ENCODE measurements at places on chromosomes 5 and 9.

GRCh38 chr5:43619380-43619779 lies 16.4 kb downstream of the NNT start:
- peak; percentile 51 for DNase-seq

DNA sequence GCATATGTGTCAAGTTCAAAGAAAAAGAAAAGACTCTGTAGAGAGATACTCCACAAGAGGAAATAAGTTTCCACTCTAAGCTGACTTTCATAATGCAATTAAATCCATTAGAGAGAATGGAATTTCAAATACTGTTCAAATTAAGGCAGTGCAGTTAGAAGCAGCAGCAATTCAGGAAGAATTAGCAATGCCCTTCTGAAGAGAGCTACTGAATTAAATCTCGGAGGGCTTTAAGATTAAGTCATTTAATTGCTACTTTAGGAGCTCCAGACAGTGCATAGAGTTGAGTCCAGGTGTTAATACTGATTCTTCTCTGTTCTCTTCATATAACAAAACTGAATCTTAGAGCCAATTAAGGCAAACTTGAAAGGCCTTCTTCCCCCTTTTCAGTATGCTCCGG lies 8.5 kb downstream of the CDH12 start:
- DNase-seq: no peak

- DNase-seq: no peak
These were observed 359.6 kb upstream of the SLC24A2 start for GRCh38 chr9:20148416-20148815.

GRCh38 chr9:33272061-33272460 lies 7.2 kb downstream of the CHMP5 start:
- no peak for DNase-seq

GRCh38 chr9:88951155-88951542 lies 40.1 kb upstream of the S1PR3 start:
- DNase-seq: no peak

DNA sequence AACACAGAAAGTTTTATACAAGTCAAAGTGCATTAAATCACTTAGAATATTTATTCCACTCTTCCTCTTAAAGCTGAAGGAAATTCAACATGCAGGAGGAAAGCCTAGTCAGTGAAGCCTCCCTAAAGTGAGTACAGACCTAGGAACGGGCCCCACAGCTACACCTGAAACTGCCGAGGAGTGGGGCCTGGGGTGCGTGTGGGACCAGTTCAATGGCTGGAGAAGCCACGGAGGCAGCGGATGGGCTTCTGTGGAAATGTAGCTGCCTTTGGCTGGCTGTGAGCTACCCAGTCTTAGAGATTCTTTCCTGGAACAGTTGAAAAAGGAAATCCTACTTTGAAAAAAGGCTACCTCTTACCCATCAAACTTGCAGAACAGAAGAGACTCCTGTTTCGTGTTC lies 16.6 kb downstream of the ARPC5L start:
- DNase-seq: no peak

GRCh38 chr5:128237546-128237945 lies 154.0 kb downstream of the SLC12A2 start:
- DNase-seq: no peak

GRCh38 chr9:111731928-111732327 lies 62.8 kb downstream of the SHOC1 start:
- DNase-seq: peak; percentile 29

DNA sequence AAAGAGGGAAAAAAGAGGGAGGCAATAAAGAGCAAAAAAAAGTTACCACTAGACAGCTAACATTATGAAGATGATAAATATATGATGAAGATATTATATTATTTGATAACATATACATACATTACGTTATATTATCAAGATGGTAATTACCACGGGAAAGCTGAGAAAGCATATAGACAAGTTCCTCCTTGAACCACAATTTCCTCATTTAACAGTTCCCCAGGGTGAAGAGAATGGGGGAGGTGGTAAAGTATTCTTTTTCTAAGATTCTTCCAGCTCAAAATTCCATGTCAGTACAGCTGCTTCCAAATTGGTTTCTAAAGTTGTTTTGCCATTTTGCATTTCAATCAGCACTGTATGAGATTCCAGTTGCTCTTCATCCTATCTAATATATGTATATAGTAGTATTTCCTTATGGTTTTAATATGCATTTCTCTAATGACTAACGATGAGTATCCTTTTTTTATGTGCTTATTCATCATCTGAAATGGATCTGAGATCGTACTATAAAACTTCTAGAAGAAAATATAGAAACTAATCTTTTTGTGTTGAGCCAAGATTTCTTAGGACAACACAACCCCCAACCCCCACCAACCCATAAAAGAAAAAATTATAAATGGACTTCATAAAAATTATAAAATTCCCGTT lies 49.5 kb upstream of the C9orf72 start:
- no peak for DNase-seq

- DNase-seq: peak; percentile 7
These were observed at the start of gene GFRA3 for GRCh38 chr5:138274189-138274853. GFRA3 (minus strand) TSS chr5:138274621; CDS start chr5:138274424, 197 bp downstream.

Measured in fibroblast of pulmonary artery (primary cell).